ENCODE measurements at places on chromosomes 1 and 21.
A peak's percentile ranks its signal among the peaks of the same experiment; 100 is the strongest.

GRCh38 chr1:47030170-47030805, 6.8 kb downstream of the CYP4X1 start:
- DNase-seq: no peak

- peak; percentile 29 for DNase-seq
These were observed 19.7 kb upstream of the LMX1A start for GRCh38 chr1:165376041-165376810.

GRCh38 chr1:228980232-228980937, 245.1 kb downstream of the RHOU start:
- DNase-seq: no peak

DNA sequence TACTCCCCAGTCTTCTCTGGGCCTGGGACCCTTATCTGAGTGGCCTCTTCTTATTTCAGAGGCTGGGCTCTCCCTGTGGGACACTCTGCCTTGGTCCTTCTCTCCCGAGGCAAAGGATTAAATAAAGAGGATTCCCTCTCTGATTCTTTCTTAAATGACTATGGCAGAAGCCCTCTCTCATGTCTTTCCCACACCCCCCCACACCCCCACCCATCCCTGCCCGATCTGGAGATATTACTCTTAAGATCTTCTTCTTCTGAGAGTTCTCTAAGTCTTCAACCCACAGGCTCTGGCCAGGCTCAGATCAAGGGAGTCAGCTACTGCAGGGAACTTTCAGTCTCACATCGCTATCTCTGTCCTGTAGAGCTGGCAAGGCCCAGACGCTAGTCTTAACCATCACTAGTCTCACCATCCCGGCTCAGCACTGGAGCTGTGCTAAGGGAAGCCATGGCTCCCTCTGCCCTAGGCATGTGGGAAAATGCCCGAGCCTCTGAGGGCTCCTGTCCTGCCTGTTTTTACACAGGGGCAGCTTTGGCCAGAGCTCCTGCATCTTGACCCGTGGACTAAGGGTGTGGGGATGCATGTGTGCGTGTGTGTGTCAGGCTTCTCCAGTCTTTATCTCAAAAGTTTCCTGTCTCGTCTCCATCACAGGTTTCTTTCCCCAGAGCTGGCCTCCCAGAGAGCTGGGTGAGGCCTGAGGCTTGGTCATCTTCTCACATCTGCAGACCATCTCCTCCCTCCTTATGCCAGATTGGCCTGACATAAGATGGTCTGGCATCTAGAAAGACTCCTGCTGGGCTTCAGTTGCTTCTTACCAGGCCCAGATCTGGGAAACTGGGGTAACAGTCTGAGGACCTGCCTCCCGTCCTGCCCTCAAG, 36.7 kb downstream of the LGR6 start:
- no peak for DNase-seq

GRCh38 chr1:75970631-75971030, 38.4 kb upstream of the ASB17 start:
- no peak for DNase-seq

- DNase-seq: no peak
These were observed 6.1 kb upstream of the SFN start for GRCh38 chr1:26856604-26857469.

- DNase-seq: no peak
These were observed 22.0 kb upstream of the UHMK1 start for GRCh38 chr1:162475539-162476185.

DNA sequence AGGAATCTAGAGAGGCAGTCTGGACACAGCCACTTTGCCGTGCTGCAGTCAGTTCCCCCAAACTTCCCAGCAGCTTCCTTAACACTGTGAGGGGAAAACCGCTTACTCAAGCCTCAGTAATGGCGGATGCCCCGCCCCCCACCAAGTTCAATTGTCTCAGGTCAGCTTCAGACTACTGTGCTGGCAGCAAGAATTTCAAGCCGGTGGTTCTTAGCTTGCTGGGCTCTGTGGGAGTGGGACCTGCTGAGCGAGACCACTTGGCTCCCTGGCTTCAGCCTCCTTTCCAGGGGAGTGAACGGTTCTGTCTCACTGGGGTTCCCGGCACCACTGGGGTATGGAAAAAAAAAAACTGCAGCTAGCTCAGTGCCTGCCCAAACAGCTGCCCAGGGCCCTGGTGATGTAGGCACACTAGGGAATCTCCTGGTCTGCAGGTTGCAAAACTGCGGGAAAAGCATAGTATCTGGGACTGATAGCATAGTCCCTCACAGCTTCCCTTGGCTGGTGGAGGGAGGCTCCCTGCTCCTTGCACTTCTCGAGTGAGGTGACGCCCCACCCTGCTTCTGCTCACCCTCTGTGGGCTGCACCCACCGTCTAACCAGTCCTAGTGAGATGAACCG, 23.7 kb upstream of the HFM1 start:
- DNase-seq: no peak

- no peak for DNase-seq
These were observed 31.7 kb downstream of the PROX1 start for GRCh38 chr1:214019499-214019898.

GRCh38 chr1:22537441-22538139, 25.7 kb upstream of the EPHA8 start:
- DNase-seq: no peak

DNA sequence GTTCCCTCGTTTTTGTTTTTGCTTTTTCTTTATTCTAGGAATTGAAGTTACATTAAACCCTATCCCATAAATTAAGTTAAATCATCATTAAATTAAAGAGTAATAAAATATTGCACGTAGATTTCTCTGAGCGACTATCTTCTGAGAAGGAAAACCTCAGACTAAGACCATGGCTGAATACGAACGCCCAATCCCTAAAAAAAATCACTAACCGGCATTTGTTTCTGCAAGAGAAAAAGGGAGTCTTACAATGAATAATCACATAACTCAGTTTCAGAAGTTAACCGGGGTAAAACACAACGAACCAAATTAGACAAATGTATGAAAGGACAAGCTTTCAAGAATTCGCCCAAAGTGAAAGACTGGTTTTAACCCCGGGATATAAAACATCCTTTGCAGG, 1.3 kb downstream of the PIK3R3 start:
- no peak for DNase-seq

- DNase-seq: no peak
These were observed 25.4 kb downstream of the ADAMTS1 start for GRCh38 chr21:26819740-26820324.

DNA sequence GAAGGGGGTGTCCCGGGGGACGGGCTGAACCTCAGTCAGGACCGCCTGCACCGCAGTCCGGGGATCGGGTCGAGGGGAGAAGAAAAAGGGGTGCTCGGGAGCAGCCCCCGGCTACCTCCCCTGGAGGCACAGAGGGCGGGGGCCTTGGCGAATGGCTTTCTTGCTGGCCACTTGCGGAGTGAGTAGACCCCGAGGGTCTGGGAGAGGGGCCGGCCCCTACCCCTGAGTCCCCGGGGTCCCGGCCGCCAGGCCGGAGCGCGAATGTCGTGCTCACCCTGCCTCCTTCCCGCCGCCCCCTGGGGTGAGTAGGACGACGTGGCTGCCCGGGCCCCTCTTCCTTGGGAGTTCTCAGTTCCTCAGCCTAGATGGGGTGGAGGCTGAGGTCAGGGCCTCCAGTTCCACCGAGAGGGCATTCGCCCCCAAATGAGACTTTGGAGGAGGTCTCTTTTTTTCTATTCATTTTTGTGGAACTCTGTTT, 113.0 kb downstream of the OSBPL9 start:
- no peak for DNase-seq

GRCh38 chr1:17281775-17282181, 26.2 kb upstream of the PADI4 start:
- DNase-seq: no peak

DNA sequence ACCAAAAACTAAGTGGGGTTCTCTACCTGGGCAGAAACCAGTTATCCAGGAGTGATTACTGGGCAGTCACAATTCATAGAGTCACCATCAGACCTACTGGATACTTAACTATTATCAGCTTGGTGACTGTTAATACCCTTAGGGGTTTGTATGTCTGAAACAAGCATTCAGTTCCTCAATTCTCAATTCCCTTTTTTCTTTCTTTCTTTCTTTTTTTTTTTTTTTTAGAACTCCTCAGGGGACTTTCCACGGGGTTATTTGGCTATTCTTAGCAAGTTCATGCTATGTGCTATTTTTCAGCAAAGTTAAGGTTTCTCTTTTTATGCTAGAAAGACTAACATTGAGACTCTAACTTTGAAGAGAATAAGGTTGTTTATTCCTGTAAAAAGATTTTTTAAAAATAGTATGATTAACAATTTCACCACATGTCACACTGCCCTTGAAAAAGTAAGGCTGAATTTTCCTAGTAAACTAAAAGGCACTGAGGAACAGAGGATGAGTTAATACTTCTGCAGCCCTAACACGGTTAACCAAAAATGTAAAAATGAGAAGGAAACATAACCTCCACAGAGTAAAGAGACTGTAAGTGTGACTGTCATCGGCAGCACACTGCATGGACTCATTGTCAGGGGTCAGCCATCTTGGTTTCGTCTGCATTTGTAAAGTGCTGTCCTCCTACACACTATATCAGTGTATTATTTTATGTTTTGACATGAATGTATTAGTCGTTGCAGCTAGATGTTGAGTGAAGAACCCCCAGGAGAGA, 310.2 kb downstream of the NTNG1 start:
- DNase-seq: no peak

DNA sequence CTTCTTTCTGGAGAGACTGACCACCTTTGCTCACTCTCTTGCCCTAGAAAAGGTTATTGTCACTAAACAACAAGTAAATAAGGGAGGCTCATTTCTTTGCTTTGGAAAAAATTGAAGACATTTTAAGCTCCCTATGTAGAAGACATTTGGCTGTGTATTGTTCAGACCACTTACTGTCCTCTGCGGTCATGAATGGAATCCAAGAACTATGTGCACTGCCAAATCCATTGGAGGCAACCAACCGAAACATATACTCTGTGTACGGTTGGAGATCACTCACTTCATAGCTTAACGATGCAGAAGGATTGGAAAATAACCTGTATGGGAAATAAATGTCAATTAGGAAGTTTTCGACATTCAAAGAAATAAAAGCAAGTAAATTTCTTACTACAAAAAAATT, 332.8 kb downstream of the KCTD3 start:
- DNase-seq: no peak

- no peak for DNase-seq
These were observed 21.1 kb downstream of the ROR1 start for GRCh38 chr1:63794939-63795378.

DNA sequence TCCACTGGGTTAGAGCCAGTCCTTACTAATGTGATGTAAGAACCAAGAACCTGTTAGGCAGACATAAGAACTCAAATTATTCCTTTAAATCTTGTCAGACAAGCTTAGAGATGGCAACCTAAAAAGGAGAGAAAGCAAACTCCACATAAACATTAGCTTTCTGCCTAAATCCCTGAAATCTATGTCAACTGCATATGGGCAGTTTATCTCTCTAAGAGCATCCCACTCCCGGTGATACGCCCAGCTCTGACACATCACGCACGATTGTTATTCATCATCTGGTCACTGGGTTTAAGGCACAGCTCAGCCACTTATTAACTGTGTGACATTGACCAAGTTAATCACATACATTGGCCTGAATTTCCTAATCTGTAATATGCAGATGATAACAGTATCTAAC, 323.7 kb downstream of the HHIPL2 start:
- no peak for DNase-seq

DNA sequence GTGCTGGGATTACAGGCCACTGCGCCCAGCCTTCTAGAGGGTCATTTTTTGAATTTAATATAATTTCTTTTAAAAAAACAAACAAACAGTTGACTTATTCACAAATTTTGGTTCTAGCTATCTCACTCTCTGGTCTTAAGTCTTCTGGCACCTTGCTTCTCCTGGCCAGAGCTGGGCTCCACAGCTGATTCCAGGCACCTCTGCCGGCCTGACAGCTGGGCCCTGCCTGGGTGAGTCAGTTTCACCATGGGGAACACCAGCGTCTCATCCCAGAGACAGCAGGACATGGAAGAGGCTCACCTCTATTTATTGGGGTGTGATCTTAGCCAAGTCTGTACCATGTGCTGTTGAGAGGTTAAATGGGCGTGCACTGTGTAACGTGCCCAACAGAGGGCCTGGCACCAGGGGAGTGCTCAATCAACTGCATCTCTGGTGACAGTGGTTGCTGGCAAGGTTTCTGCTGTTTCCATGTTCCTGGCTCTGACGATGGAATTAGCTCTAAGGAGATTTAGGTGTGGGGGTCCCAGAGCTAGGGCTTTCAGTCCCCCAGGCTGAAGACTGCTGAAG, 956 bp downstream of the CPLANE2 start:
- DNase-seq: peak; percentile 56

- DNase-seq: no peak
These were observed 256.3 kb upstream of the IRF2BP2 start for GRCh38 chr1:234866007-234866866.

DNA sequence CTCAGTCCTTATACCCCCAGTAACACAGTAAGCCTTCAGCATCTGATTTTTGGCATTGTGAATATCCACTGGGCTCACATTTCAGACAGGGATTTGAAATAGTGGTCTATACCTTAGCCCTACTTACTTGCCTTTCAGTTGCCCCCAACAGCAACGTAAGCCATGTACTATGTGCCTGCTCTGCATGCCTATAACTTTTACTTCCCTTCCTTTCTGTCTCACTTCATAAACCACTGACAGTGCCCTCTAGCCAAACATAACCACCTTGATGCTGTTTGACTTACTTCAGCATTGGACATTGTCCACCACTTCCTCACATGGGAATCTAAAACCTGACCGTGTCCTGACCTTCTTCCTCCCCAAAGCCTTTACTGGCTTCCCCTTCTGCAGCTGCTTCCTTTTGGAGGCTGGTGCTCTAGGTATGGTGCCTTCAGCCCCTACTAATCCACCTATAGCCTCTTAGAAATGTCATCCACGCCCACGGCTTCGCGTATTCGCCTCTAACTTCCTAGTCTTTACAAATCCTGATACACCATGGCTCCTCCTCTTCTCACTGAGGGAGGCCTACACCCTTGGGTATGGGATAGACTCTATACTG, 3.6 kb upstream of the ZNF672 start:
- DNase-seq: no peak

GRCh38 chr1:210236840-210237409, 4.3 kb downstream of the SERTAD4 start:
- no peak for DNase-seq

DNA sequence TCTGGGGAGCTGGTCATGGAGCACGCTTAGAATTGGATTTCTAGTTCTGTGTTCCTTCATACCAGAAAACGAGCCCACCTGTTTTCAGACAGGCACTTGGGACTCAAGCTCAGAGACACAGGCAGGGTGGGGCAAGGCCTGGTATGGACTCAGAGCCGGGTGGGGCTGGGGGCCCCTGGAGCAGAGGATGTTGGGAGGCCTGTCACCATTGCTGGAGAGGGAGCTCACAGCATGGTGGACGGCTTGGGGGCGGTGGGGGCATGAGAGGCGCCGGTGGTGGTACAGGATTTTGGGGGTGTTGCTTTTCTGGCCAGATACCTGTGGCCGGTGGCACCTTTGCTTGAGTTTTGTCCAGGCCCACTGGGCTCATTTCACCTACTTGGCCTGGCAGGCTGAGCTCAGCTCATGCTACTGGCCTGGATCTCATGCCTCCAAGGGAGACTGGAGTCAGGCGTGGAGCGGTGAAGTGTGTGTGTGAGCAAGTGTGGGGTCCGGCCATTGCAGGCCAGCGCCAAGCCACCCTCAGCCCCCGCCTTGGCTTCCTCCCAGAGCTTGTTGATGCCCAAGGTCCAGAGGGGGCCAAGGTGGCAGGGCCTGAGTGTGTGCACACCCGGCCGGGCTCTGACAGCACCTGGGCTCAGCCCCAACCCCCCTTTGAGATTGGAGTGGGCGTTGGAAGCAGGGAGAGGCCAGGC, 8.7 kb downstream of the SLX9 start:
- no peak for DNase-seq

- peak; percentile 67 for DNase-seq
These were observed 89.7 kb upstream of the RUNX1 start for GRCh38 chr21:35138665-35139381.

All from stimulated activated naive CD8-positive, alpha-beta T cell treated with anti-CD3 and anti-CD28 coated beads, Interleukin-15, amount 100 ng/mL, for 72 hours (primary cell).